ENCODE measurements at places on chromosomes 5 and 9. TPM values are rescaled to one million over a fixed set of nuclear protein-coding genes. Genes with fewer than 3 reads are reported as not detected.

Gene CARTPT
- not detected for total RNA-seq

Gene ERBIN
- 57.3 TPM for total RNA-seq

Gene ARHGAP26
- total RNA-seq = 31.8 TPM

Gene IL9
- 0.51 TPM for total RNA-seq

Gene FOXD4L4
- total RNA-seq = 0.20 TPM

Gene TICAM2
- 3.5 TPM for total RNA-seq

Gene SPAAR
- total RNA-seq = not detected

Gene SPINK7
- total RNA-seq = not detected

Gene GPR21
- total RNA-seq = 0.32 TPM

Gene SERINC5
- 50.5 TPM for total RNA-seq

Gene MZB1
- total RNA-seq = 83.7 TPM
